Gastrocnemius medialis (tissue), 4 donors: ENCODE measurements at places on chromosomes 5 and 9. TPM values are rescaled to one million over a fixed set of nuclear protein-coding genes. Genes with fewer than 3 reads are reported as not detected.

CCNI2 gene
- not detected for total RNA-seq

GRIA1 gene
- total RNA-seq = 0.18 TPM

IL17B gene
- 1.2 TPM for total RNA-seq

PITX1 gene
- total RNA-seq = 9.4 TPM

PCDHB9 gene
- 0.91 TPM for total RNA-seq

TESK1 gene
- 48.1 TPM for total RNA-seq

ACTBL2 gene
- not detected for total RNA-seq

SPATA6L gene
- total RNA-seq = not detected

CTNND2 gene
- not detected for total RNA-seq

LRRC19 gene
- not detected for total RNA-seq

PTPN3 gene
- 15.6 TPM for total RNA-seq

RLN1 gene
- not detected for total RNA-seq

CAPSL gene
- total RNA-seq = not detected
